ENCODE measurements at places on chromosomes 7 and 10.

DNA sequence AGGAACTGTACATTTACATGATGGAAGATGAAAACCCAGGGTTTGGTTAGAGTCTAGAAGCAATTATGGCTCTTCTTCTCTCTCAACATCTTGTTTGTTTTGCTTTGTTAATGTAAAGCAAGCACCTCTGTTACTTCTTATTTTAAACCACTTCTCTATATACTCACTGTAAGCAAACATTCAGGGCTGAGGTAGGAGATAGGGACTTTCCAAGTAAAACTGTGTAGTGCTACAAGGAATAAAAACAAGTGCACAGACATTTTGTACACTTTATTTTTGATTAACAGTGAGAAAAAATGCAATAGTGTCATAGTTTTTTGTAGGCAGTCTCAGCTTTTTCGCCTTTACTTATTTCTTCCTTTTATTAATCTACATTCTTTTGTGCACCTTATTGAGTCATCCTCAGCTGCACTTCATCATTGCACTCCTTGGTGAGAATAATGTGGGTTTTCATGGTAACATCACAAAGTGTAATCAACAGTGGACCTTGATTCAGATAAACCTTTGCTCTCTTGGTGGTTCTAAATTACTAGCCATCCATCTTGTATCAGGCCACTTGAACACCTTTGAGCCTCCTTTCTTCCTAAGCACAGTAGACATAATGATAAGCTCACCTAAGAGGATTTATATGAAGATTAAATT lies 52.9 kb downstream of the ELMO1 start:
- no peak for DNase-seq

DNA sequence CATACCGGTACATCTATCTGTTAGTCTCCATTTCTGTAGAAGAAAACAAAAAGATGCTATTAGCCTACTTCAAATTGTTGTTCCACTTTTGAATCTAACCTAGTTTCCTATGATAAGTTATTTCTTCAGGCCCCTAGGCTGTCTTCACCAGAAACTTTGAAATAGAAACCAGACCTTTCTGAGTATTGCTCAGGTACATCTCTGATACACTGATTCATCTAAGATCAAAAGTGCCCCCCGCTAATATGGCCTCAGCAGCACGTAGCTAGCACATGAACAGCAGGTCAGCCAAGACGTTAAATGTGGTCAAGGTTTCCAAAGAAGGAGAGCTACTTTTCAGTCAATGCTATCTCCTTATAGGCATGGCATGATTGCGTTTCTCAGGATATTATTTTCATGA lies 23.6 kb downstream of the CTAGE6 start:
- DNase-seq, result no peak

DNA sequence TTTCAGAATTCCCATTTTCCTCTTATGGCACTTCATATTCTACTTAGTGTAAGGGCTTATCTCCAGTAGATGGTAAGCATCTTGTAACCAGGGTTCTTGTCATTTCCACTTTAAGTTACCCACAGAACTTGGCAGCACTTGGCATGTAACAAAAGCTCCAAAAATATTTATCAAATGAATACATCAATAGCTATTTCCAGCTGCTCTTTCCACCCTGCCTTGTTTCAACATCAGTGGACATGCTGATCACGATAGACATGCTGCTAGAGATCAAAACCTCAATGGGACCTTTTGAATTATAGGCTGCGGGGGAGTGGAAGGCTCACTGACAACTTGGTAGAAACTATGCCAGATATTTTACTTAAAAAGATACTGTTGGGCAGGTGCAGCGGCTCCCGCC lies 32.9 kb downstream of the HOXA1 start:
- DNase-seq, result no peak

DNA sequence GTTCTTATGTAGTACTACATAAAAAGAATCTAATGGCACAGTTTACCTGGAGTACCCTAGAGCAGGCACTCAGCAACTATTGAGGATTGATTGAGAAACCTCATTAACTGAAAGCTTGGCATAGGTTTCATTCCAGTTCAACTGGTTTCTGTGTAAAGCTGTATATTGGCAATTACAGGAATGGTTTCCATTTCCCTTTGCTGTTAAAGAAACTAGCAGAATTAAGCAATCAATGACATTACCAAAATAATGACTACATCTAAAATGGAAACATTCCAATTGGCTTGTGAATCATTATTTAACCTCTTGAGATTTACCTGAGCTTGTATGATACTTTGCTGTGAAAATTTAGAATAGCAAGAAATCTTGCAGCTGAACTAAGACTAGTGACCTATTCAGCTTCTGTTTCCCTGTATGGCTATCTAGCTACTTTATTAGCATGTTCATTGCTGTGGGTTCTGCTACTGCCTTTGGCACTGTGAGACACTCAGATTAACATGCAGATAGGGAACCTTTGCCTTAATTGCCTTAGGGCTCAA lies 33.5 kb upstream of the CADPS2 start:
- no peak for DNase-seq

DNA sequence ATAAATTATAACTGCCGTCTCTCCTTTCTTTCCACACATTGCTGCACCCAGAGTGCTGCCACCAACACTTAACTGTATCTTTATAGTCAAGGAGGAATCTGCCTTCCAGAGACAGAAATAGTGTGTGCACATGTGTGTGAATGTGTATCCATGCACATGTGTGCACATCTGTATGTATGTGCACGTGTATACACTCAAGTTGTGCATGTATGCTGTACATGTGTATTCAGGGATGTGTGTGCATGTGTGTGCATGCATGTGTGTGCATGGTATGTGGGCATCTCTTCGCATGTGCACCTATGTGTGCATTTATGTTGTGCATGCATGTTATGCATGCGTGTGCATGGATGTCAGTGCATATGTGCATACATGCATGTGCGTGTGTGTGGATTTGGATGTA lies 253.3 kb downstream of the KLF6 start:
- no peak for DNase-seq

DNA sequence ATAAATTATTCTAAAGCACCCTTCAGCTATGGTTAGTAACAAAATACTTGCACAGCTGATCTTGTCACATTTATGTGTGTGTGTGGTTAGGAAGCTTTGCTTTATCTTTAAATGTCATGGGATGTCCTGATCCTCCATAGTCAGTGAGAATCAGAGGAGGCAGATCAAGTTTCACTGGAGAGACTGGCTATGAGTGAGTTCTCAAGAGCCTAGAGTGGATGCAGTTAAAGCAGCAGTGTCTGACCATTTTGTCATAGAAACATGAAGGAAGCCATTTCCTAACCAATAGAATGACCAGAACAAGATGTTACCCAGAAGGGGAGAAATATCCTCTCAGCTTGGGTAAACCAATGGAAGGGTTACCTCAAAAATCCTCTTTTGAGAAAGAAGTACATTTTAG lies 207.2 kb upstream of the DKK1 start:
- no peak for DNase-seq

DNA sequence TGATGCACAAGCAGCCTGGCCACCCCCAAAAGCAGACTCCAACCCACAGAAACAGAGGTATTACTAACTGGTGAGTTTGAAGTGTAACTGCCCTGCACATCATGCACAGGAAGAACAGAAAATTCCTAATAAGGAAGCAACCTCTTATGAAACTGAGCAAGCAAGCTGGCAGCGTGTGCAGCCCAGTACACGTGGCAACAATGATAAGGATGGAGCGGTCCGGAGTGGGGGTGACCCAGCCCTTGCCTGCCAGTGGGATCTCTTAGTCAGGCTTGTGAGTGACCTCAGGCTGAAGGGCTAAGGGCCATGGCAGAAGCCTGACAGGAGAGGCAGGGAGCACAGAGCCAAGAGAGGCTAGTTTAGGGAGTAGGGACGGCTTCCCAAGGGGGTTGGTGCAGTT lies 22.1 kb upstream of the AOAH start:
- no peak for DNase-seq

DNA sequence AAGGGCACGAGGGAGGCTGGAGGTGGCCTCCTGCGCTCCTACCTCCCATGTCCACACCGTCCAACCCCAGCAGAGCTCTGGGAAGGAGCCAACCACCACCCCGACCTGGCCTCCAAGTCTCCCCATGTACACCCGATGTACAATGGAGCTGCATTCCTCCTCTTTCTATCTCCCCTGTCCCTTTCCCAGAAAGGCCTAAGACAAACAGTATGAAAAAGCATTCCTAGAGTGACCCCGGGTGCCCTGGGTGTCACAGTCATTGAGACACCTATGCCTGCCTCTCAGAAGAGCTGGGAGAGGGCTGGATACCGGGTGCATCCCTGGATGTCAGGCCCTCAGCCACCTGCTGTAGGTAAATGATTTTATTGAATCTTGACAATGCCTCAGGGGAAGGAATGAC lies 248.1 kb downstream of the EMX2 start:
- DNase-seq, result no peak

- DNase-seq, result no peak
These were observed 46.7 kb downstream of the MKX start for GRCh38 chr10:27698961-27699360.

DNA sequence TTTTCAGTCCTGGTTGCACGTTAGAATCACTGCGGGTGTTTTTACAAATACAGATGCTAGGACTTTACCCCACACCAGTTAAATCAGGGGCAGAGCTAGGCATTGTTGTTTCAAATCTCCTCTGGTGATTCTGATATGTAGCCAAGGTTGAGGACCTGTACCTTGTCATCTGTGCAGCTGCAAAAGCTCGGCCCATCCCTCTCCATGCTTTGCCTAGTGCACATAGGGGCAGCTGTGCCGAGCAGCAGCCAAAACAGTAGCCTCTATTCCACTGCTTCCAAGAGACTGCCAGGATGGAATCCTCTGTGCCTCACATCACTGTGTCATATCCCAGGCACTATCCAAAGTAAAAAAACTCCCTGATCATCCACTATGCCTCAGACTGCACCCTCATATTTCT lies 181.3 kb downstream of the CDK14 start:
- no peak for DNase-seq

GRCh38 chr7:139582671-139583155 lies 59.2 kb downstream of the CLEC2L start:
- DNase-seq, result no peak

DNA sequence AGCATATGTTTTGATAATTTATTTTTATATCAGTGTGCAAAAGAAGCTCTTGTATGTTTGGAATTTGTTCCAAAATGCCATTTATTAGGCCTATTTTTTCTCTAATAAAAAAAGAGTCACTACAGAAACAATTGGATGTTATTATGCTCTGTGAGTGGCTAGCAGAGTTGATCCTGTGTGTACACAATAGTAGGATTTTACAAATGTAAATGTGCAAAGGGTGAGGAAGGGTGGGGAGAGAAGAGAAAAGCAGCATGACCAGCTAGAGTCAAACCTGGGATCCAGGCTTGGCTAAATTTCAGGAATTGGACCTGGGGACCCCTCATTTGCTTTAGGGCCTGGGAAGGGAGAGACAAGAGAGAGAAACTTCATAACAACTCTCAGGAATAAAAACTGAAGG lies 32.5 kb downstream of the SEMA3A start:
- no peak for DNase-seq

- DNase-seq, result no peak
These were observed 29.7 kb downstream of the ZNF467 start for GRCh38 chr7:149743476-149744255.

- DNase-seq, result no peak
These were observed 918.9 kb downstream of the GRID1 start for GRCh38 chr10:85447690-85448089.

- no peak for DNase-seq
These were observed 45.0 kb upstream of the DIP2C start for GRCh38 chr10:734481-734880.

DNA sequence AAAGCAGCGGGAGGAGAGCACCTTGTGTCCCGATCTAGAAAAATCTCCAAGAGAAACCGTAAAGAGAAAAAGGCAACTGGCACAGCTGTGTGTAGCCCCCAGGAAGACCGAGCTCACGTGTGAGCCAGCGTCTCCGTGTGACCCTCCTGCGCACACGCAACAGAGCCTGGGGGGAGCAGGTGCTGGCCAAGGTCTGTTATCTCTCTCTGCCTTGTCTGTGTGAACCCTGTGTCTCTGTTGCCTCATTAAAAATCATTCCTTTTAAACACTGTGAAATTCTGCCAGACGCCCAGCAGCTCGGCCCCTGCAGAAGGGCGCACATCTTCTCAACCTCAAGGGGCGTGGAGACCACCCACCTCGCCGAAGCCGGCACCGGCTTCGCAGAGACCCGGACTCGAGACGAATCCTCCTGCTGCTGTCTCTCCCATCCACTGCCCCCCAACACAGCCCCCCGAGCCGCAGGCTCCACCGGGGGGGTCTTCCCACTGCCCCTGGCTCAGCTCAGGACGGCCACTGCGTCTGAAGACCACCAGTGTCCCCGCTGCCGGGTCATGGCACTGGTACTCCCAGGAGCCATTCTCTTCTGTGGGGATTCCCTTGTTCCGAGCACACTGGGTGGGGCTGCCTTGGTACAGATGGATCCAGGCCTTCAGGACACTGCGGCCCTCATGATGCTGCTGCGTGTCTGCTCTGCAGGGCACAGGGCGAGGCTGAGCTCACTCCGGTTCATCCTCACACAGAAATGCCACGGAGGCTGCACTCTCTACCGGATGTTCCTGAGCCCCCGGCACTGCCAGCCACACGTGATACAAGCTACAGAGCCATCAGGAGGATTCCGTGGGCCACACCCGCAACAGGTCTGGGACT lies 94.3 kb upstream of the DNAAF5 start:
- DNase-seq, result no peak

DNA sequence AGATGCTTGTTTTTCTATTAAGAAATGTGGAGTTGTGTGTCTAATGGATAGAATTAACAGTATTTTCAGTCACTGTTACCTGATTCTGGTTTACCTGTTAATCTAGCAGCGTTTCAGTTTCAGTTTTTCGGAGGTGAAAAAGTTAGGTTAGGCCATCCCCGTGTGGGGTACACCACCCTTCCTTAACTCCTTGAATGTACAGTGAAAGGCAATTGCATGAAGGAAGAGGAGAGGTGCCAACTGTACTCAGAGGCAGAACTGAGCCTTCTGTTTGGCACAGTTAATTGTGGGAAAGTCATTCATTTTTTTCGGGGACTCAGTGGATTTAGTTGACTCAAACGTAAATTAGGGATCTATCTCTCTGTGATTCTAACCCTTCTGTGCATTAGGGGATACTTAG lies 35.5 kb downstream of the RPA3 start:
- DNase-seq, result no peak

- DNase-seq, result no peak
These were observed 72.4 kb downstream of the ABCC2 start for GRCh38 chr10:99854860-99855259.

- DNase-seq, result no peak
These were observed 274.7 kb upstream of the HGF start for GRCh38 chr7:82044497-82045080.

DNA sequence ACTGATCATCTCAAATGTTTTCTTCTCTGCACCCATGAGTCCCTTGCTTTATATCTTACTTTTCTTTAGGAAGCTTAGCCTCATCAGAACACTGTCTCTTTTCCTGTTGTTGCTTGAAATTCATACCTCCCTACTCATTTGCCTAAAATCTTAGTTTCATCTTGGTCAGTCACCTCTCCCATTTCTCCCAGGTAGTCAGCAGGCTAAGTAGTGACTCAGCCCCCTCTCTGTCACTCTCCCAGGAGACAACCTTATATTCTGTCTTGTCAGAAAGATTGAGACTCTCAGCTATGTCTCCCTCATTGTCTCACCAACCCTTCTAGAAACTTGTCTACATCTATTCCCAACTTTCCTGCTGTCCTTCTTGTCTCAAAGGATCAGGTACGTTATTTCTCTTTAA lies 280.9 kb downstream of the BBS9 start:
- DNase-seq, result no peak

- no peak for DNase-seq
These were observed 258.6 kb downstream of the PAXIP1 start for GRCh38 chr7:154744256-154744860.

GRCh38 chr10:110398419-110399105 lies 93.8 kb upstream of the SMNDC1 start:
- no peak for DNase-seq

- no peak for DNase-seq
These were observed 437.7 kb upstream of the MKI67 start for GRCh38 chr10:128563904-128564303.

- DNase-seq, result no peak
These were observed 35.8 kb downstream of the CREB3L2 start for GRCh38 chr7:137965942-137966640.
